BJ (cell line): ENCODE measurements at places on chromosomes 16 and 17.

DNA sequence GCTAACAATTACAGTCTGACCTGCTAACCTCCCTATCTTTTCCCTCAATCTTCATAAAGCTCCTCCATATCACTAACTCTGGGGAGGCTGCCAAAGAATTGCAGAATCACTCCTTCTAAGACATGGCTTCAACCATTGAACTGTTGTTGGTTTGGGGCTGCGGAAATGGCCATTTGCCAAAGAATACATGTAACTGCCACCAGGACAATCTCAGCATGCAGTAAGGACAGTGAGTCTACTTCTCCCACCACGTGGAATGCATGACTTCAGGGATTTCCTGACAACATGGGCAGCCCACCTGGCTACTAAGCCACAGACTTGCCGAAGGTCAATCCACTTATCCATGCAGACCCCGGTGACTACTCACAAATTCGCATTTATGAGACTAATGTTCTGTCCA, 104.3 kb upstream of the NUDT7 start:
- DNase-seq = no peak

DNA sequence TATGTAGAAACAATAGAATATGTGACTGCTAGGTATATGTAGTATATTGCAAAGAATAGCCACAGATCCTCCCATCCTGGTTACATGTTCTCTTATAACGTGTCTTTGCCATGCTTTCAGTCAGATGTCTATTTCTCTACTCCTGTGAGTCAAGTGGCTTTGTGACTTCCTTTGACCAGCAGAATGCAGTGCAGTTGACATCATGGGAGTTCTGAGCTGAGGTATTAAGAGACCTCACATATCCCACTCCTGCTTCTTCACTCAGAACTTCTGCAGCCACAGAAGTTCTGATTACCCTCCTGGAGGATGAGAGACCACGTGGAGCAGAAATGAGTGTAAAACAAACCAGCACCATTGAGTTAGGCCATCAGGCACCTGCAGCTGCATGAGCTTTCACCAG, 222.5 kb downstream of the PRKCA start:
- DNase-seq = no peak

DNA sequence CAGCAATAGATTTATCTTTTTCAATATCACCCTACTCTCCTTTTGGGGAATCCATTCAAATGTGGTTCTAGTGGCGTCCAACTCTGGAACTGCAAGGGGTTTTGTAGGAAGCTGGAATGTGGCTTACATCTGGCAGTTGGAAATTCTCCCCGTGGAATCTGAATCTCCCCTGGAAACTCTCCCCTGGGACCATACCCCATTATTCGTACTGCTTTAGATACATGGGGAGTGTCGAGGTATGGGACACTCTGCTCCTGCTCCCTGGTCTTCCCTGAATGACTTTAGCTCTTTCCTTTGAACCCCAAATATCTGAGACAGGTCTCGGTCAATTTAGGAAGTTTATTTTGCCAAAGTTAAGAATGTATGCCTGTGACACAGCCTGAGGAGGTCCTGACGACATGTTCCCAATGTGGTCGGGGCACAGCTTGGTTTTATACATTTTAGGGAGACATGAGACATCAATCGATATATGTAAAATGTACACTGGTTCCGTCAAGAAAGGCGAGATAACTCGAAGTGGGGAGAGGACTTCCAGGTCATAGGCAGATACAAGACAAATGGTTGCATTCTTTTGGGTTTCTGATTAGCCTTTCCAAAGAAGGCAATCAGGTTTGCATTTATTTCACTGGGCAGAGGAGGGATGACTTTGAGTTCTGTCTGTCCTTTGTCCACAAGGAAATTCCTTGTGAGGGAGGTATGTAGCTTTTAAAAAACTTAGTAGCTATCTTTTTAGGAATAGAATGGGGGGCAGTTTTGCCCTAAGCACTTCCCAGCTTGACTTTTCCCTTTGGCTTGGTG, 89.1 kb upstream of the CORO6 start:
- DNase-seq = no peak

DNA sequence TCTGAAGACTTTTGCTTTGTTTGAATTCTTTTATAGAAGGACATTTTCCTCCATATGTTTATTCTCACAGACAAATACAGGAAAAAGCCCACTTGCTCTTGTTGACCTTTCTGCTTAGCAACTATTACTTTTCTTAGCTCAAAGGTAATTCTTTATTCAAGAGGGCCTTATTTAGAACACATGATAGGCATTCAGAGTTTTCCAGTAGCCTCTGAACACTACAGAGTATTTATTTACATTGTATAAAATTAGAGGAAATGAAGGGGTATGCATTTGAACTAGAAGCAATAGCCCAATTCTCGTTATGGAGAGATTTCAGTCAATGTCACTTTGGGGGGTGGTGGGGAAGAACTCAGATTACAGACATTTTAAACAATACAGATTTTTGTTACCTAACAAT, 581.7 kb downstream of the KCNJ2 start:
- no peak for DNase-seq

GRCh38 chr17:53662608-53663007, 160.1 kb upstream of the KIF2B start:
- no peak for DNase-seq

DNA sequence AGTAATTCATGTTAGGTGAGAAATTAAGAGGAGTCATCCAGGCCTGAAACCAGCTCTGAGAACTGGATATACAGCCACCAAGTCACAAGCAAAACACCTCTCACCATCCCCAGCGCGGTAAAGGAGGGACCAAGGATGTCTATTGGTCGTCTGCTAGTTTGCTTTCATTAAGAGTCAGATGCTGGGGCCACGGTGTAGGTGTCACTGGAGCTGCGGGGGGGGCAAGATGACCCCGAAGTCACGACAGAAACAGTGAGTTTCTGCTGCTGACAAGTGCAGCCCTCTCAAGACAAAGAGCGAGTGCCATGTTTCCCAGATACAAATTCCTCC, 790 bp downstream of the NCBP3 start:
- DNase-seq = no peak

GRCh38 chr16:26491101-26491670, 575.5 kb upstream of the C16orf82 start:
- DNase-seq = no peak

DNA sequence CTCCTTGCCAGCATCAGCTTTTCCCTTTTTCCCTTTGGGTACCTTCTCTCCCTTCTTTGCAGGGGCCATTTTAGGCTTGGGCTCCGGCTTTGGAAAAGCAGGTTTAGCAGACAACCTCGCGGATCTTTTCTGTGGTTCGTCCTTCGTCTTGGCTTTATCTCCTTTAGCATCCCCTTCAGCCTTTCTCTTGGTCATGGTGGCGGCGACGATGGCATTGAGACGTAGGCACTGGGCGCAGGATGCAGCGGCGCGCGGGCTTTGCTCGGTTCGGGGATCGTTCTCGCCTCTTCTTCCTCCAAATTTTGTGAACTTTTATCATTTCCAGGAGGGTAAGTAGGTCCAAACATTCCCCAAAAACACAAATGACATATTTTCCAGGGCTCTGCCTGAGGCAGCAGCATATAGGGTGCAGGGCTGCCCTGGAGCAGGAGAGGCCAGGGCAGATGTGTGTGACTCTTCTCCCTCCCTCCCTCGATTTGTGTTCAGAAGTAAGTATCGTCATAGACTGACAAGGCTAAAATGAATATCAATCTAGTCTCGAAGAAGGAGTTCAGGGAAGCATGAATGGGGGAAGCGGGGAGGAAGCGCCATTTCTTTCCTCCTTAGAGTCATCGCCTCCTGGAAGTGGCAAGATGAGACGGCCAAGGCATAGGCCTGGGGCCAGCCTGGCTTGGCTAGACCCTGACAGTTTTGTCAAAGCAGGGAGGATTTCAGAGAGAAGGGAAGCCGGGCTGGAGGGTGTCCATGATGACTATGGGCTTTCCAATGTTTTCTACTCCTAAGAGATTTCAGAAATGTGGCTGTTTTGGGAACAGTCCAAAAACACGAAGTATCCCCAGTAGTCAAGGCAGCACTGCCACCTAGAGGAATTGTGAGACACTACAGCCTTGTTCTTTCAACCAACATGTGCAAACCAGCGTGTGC, 13.2 kb downstream of the CHCT1 start:
- DNase-seq = no peak

GRCh38 chr17:70644096-70644495, 474.8 kb downstream of the KCNJ2 start:
- no peak for DNase-seq

DNA sequence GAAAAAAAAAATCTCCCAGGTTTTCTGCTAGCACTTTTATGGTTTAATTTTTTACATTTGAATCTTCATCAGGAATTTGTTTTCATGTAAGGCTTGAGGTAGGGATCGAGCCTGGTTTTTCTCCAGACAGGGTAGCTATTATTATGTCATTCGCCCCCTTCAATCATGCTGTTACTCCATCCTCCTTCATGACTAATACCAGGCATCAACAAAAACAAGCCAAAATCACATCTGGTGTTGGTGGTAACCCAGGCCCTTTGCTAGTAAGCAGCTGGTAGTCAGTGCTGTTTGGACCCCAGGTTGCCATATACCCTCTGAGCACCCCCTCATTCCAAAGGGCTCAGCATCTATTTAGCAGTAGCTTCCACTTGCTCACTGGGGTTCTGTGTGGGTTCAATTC, 29.5 kb downstream of the DRC3 start:
- DNase-seq = no peak

DNA sequence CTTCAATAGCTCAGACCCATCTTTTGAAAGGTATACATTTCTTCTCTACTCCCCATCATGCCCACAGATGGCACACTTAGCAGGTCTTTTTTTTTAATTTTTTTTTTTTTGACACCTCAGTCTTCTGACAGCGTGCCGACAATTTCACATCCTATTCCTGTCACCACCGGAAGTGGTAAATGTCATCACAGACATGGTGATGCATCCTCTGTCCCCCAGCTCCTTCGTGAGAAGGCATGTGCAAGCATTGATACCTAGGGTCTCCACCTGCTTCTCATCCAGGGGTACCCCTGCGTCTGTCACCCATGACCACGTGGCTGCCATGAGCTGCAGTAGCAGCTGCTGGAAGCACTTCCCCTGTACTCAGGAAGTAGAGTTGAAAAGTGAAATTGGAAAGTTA, 35.6 kb downstream of the ELAC2 start:
- DNase-seq = no peak

GRCh38 chr17:44934745-44935105, 12.8 kb downstream of the KIF18B start:
- no peak for DNase-seq

DNA sequence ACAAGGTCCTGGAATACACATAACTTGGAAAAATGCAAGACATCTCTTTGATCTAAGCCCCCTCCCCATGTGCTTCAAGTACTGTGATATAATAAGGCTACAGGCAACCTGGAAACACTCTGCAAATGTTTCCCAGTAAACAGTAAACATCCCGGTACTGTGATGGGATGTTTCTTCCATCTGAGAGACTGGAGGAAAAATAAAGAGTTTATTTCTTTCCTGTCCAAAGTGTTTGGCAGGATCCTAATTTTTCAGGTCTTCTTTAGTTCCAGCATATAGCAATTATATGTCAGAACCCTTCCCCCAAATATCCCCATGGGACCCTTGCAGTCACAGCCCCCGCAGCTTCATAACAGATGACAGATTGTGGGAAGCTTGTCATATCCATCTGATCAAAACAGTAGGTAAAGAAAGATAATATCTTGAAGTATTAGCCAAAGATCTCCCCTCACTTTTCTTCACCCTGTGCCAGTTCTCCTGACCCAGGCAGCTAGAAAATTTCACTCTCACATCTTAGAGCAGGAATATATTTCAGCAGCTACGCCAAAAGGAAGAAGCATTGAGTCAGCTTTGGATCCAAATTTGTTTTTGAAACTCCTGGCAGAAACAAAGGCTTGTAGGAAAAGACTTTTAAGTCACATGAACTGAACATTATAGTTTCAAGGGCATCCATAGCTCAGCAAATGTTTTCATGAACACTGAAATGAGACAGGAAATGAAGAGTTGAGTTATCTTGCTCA, 141.3 kb downstream of the HS3ST3A1 start:
- DNase-seq = no peak

- no peak for DNase-seq
Observed at GRCh38 chr16:88880226-88881006, 14.0 kb upstream of the PABPN1L start.

DNA sequence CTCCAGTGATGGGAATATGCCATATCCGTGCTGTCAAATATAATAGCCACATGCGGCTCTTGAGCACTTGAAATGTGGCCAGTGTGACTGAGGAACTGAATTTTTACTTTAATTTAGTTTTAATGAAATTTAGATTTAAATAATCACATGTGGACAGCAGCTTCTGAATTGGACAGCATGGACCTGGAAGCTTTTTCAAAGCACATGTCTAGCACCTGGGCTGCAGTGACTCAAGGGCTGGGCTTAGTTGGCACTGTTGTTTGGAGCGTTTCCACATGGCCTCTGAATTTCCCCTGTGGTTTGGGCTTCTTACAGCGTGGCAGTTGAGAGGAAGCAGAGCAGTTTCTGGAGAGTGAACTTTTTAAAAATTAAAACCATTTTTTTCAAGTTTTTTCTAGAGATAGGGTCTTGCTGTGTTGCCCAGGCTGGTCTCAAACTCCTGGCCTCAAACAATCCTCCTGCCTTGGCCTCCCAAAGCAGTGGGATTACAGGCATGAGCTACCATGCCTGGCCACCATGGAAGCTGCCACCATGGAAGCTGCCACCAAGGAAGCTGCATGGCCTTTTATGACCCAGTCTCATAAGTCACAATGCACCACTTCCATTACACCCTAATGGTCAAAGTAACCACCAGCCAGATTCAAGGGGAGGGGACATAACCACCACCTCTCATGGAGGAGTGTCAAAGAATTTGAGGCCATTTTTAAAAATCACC, 6.7 kb upstream of the TOB1 start:
- DNase-seq = no peak

- no peak for DNase-seq
Observed at GRCh38 chr16:89051521-89052166, 42.0 kb upstream of the ACSF3 start.

DNA sequence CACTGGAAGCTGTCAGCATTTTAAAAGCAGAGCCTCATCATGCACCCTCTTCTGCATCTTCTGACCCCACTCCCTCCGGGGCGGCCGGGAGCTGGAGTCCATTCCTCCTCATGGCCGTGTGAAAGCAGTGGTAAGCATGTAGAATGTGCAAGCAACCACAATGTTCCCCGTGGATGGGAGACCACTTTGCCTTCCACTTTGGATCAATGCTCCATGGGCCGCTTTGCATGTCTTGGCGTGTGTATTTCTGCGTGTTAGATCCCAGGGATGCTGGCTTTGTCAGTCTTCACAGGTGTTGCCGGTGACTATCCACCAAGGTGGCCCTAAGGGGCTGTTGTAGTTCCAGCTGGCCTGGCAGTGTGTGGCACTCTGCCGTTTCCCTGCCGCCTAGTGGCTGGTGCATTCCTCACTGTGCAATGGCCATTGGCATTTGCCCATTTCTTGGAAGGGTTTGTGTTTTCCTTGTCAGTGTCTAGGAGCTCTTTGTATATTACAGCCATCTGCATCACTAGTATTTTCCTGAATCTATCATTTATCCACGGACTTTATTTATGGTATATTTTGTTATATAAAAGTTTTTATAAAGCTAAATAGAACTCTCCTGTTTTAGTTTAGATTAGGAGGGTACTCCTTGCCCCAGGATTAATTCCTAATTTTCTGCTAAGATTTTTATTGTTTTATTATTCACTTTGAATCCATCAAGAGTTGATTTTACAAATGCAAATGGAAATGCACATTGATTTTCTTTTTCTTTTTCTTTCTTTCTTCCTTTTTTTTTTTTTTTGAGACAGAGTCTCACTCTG, 5.8 kb upstream of the ALDH3A1 start:
- no peak for DNase-seq
